ENCODE measurements at places on chromosomes 4 and X.

GRCh38 chr4:33930497-33930896 is 2313.8 kb downstream of the ARAP2 start:
- no peak for DNase-seq

DNA sequence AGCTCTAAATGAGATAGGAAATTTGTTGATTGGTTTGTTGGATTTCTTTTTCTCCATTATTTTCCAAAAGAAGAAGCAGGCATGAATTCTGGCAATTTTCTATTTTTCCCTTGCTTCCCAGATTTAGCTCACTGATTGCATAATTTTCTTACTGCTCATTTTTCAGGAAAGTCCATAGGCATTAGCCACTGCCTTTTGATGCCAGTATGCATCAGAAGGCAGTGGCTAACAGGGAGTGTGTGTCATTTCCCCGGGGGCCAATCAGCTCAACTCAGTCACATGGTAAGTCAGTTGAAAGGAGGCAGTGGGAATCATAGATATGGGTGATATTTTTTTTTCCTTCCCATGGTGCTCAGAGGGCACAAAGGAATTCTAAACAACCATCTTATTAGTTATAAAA is 156.7 kb downstream of the TRIML1 start:
- no peak for DNase-seq

GRCh38 chr4:25090516-25090915 is 59.8 kb upstream of the LGI2 start:
- DNase-seq, result no peak

- DNase-seq, result no peak
These were observed 8.0 kb downstream of the ZNF827 start for GRCh38 chr4:145930592-145930991.

DNA sequence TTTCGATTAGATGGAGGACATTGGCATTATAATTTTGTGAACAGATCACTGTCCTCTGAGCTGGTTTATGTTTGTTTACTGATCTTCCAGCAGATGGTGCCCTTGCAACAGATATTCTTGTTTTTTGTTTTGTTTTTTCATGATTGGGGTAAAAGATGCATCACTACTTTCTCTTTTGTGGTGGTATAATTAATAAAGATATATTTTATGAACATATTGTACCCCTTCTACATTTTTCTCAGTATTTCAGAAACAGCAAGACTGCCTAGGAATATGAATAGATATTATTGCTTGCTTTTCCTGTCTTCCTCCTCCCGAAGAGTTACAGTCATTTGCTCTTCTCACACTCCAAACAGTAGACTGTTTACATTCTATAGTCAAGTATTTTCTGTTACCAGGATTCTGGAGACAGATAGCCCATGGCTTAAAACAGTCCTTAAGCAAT is 905.2 kb downstream of the TRAM1L1 start:
- DNase-seq, result no peak

DNA sequence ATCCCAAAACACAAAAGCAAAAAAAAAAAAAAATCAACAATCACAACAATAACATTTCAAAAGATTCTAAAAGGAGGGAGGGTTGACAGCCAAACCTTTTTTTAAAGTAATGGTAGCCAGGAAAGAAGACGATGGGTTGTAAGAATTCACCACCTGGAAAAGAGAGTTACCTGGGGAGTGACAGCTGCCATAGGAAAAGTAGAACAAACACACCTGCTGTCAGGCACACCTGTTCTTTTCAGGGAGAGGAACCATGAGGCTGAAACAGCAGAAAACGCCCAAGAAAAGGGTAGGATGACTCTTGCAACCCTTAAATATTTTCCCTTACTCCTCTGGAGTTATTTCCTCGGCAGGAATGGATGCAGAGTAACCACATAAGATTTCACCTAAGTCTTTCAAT is 388.4 kb upstream of the TEX13C start:
- DNase-seq, result no peak

- DNase-seq, result no peak
These were observed 521.1 kb downstream of the FSTL5 start for GRCh38 chr4:161642708-161643107.

GRCh38 chr4:15809058-15809457 is 30.9 kb downstream of the CD38 start:
- DNase-seq, result peak; percentile 29

- DNase-seq, result no peak
These were observed 36.5 kb upstream of the PCDH10 start for GRCh38 chr4:133112641-133113040.

- DNase-seq, result no peak
These were observed 49.5 kb downstream of the UNC5C start for GRCh38 chr4:95499291-95499696.

- DNase-seq, result no peak
These were observed at the start of gene SOD3 for GRCh38 chr4:24794916-24795665. SOD3 (plus strand) TSS chr4:24795573; CDS start chr4:24799522, 3,949 bp downstream.

- no peak for DNase-seq
These were observed 5.4 kb upstream of the SOX3 start for GRCh38 chrX:140510306-140510676.

DNA sequence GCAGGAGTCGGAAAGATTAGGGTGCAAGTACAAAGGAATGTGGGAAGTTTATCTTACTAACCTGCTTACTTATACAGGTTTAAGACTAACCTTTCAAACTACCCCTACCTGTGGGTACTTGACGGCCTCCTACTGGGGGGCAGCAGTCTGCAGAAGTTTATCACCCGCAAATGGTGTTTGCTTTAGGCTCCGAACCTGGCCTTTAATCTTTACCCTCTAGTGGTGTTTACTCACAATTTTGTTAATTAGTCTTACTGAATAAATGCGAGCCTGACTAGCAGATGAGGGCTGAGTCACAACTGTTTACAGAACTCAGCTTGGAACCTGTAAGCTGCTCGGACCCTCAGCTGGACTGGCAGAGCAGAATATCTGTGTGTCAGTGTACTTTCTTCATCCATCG is 204.2 kb upstream of the GPRIN3 start:
- no peak for DNase-seq

- DNase-seq, result no peak
These were observed 250.0 kb downstream of the CFAP299 start for GRCh38 chr4:80585542-80585941.

DNA sequence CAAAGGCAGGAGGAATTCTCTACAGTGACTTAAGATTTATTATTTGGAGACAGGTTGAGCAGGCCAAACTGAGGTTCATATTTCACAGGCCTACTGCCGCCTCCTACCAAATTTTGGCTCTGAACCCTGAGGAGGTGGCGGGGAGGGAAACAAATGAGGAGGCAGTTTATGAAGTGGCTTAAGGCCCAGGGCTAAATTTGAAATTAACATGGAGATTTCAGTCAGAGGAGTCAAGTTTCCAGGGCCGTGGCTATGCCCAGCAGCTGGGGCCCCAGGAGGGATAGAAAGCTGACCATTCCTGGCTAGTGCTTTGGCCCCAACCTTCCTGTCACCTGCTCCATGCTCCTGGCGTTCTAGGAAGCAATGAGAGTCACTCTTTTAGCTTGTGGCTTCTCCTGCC is 73.4 kb upstream of the ARHGAP36 start:
- DNase-seq, result no peak

DNA sequence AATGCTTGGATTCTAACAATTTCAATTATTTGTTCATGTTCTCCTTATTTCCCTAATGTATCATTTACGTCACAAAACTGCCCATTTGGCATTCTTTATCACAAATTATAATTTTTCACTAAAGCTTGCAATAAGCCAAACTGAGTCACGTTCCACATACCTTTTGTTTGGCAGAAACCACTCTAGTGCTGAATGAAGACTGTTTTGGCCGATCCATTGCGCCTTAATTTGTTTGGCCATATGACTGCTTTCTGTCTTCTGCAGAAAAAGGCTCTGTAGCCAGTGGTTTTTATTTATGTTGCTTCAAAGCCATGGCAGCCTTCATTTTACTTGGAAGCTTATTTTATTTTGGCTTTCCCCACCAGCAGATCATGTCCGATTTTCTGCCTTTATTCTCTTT is 184.4 kb upstream of the HAND2 start:
- DNase-seq, result no peak

GRCh38 chr4:1808396-1808795 is 15.3 kb downstream of the FGFR3 start:
- DNase-seq, result no peak

GRCh38 chr4:40418430-40419230 is 83.5 kb downstream of the CHRNA9 start:
- no peak for DNase-seq

DNA sequence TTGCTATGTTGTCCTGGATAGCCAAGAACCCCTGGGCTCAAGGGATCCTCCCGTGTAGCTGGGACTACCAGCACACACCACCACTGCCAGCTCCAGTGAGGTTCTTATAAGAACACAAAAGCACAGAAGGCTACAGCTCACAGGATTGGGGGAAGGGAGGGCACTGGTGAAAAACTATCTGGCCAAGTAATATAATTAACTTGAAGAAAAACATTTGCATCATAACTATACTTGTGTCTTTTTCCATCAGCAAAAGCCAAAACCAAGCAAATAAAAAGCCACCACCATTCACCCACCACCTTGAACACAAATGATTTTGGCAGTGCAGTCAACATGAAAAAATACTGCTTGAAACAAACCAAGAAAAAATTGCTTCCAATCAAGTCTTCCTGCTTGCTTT is 188.2 kb downstream of the MAML3 start:
- DNase-seq, result no peak

GRCh38 chr4:81505726-81506125 is 34.0 kb upstream of the RASGEF1B start:
- DNase-seq, result no peak

- no peak for DNase-seq
These were observed 47.4 kb upstream of the BOD1L1 start for GRCh38 chr4:13674971-13675370.

- no peak for DNase-seq
These were observed 413.1 kb downstream of the PDGFC start for GRCh38 chr4:156558373-156559025.

DNA sequence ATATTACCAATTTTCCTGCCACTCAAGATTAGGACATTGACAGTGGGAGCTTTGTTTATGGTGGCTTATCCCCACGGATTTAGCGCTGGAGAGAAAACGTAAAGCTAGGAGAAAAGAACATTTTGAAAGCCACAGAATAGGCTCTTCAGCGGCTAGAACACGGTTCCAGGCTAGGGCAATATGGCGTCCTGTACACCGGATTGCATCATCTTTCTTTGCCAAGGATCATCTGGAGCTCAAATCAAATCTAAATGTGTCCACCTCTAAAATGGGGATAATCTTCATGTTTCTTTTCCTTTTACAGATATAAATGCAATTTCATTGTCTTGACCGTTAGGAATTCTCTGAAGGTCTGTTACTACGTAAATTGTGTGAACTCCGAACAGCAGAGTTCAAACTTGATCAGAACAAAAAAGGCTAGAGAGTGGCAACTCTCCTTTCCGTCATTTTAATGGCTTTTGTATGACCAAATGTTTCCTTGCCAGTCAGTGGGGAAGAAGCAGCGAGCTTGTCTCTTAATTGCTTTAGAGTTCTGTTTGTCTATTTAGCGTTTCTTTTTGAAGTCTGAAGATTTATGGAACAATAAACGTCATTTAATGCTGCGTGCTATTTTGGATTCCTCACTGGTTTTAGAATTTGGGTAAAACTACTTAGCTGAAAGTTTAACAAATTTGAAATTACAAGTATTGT is 2.6 kb upstream of the WWC2 start:
- no peak for DNase-seq

DNA sequence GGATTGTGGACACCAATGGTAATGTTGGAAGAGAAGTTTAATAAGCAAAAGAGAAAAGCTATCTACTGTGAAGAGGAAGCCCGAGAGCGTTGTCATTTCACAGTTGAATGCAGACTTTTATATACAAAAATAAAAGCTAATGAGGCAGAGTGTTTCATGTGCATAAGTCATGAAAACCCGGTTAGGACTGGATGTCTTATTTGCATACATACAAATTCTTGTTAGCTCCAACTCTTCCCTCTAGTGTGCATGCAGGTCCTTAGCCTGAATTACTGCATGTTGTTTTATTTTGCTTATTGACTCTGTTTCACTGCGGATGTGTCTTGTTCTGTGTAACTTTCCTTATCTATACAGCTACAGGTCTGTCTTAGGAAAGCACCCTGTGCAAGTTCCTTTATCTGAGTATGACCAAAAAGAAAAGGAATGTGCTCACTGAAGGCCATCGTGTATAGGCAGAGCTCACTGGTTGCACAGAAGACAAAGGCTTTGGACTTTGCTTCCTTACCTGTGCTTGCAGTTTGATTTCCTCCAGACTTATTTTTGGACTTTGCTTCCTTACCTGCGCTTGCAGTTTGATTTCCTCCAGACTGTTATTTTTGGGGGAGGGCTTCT is 25.1 kb upstream of the UGT2B11 start:
- no peak for DNase-seq

GRCh38 chr4:121397941-121398601 is 17.3 kb upstream of the QRFPR start:
- no peak for DNase-seq

DNA sequence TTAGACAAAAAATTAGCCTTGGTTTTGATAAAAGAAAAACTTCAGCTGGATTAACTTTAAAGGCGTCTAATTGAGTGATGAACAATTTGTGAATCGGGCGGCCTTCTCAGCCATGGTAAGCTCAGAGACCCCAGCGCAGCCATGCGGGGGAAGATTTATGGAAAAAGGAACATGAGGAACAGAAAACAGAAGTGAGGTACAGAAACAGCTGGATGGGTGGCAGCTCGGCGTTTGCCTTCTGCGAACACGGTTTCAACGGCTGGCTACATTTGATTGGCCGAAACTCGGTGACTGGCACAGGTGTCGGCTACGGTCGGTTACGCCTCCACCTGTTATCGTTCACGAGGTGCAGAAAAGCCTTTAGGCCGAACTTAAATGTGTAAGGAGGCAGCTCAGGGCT is 401.4 kb upstream of the FAT1 start:
- no peak for DNase-seq

- DNase-seq, result peak; percentile 92
These were observed 36.8 kb downstream of the RTL5 start for GRCh38 chrX:72094894-72095293.

- no peak for DNase-seq
These were observed 204.5 kb downstream of the FMR1NB start for GRCh38 chrX:148185631-148186030.

DNA sequence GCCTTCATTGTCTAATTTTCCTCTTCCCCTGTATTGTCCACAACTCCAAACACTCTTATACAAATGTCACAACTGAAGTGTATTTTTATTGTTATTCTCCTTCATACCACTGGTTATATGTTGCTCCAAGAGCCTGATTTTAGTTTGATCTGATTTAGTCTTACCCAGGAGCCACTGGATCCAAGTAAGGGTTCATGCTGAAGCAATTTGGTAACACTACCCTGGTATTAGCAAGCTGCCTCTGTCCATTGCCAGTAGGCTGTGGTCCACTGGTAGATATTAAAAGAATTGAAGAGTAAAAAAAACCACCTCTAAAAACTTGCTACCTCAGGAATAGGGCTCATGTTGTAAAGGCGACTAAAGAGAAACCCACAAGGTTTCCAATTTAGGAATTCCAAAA is 41.2 kb downstream of the AMOT start:
- no peak for DNase-seq

- DNase-seq, result peak; percentile 65
These were observed 5.6 kb downstream of the PRDM8 start for GRCh38 chr4:80202741-80203553.

DNA sequence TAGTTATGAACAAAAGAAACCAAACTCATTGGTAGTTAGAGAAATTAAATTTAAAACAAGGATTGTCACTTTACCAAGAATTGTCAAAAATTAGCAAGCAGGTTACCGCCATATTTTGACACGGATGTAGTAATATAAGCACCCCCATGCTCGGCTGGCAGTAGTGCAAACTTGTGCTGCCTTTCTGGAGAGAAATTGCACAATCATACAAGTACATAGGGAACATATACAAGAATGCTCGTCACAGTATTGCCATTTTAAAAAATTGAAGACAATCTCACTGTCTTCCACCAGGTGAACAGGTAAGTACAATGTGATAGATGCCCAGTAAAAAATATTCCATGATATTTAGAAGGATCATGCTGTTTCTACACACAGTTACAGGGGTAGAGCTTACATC is 55.6 kb upstream of the SLC39A8 start:
- DNase-seq, result no peak

All from CD4-positive, alpha-beta T cell treated with Interleukin-4 for 4 hours (primary cell).